Activated T-cell treated with anti-CD3 and anti-CD28 coated beads for 48 hours (primary cell): ENCODE measurements at places on chromosomes 13 and 19.

DNA sequence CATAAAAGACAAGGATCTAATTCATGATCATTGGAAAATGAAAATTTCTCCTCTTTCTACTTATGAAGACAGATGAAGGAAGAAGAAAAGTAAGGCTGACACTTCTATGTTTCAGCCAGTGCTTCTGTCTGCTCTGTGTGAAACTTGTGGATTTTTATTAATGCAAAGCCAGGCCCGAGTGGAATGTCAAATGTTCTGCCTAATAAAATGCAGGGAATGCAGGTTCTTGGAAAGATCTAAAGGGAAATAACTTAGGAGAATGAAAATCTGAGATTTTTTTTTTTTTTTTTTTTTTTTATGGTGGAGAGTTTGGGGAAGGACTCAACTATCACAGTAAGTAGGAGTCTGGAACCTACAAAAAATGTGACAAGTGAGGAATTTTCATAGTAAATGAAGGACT, 1732.3 kb upstream of the SLC10A2 start:
- DNase-seq = no peak

DNA sequence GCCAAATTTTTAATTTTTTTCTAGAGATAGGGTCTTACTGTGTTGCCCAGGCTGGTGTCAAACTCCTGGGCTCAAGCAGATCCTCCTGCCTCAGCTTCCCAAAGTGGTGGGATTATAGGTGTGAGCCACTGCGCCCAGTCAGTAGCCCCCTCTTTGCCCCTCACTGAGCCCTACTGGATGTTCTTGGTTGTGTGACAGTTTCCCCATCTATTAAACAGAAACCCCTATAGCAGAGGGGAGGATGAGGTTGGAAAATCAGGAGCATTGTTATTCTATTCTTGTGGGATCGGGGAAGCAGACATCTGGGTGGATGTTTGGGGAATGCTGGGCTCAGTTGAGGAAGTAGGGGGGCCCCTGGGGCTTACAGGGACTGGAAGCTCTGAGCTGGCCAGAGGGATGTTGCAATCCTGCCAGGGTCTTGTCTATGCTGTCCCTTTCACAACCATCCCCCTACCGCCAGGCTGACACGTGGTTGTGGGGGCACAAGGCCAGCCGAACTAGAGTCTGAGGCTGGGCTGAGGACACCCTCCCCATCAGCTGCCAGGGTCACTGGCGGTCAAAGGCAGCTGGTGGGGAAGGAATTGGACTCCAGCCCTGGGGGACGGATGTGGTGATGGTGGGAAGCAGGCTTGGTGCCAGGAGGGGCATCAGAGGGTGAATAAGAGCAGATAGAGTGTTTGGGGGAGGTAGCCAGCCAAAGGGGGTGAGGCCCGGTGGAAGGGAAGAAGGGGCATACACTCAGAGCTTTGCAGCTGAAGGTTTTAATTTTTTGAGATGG, 10.9 kb downstream of the APOC1 start:
- DNase-seq = no peak

DNA sequence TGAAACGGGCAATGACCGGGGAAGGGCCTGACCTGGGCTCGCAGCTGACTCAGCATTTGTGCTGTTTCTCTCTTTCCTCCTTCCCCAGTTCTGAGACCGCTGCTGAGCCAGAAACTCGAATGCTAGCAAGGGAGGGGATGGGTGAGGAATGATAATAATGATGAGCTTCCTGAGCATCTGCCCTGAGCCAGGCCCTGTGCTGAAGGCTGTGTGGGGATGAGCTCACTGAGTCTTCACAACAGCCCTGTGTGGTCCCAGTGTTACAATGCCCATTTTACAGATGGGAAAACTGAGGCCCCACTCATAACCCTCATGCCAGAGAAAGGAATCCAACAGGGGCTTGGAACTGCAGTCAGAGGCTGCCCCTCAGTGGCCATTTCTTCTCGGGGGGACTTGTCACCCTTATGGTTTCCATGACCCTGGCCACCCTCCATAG, 8.1 kb downstream of the SULT2B1 start:
- no peak for DNase-seq

DNA sequence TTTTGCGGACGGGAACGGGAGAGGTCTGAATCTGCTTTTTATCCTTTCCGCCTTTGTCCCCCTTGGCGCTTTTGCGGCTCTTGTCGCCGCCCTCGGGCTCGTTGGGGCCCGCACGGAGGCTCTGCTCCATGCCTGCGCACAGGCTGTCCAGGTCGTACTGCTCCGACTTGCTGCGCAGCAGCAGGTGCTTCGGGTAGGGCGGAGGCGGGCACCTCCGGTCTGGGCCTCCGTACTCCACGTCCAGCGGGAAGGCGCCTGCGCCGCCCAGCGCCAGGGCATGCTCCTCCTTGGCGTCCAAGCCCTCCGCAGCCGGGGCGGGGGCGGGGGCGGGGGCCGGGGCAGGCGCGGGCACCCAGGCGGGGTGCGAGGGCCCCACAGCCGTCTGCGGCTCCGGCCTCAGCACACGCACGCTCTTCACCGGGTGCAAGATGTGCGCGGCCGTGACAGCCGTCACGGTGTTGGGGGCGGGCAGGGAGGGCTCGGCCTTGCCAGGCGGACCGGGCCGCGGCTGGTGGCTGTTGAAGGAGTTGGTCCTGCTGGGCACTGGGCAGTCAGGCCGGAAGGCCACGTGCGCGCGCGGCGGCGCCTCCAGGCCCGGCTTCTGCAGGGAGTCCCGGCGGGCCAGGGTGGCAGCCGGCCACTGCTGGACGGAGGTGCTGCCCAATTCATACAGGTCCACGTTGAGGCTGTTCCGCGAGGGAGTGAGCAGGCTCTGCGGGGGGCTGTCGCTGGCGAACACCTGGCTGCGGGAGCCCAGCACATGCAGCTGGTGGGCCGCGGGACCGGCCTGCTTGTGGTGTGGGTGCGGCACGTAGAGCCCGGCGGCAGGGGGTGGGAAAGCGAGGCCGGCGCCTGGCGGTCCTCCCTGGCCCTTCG, 73.1 kb downstream of the LATS2 start:
- DNase-seq = no peak

DNA sequence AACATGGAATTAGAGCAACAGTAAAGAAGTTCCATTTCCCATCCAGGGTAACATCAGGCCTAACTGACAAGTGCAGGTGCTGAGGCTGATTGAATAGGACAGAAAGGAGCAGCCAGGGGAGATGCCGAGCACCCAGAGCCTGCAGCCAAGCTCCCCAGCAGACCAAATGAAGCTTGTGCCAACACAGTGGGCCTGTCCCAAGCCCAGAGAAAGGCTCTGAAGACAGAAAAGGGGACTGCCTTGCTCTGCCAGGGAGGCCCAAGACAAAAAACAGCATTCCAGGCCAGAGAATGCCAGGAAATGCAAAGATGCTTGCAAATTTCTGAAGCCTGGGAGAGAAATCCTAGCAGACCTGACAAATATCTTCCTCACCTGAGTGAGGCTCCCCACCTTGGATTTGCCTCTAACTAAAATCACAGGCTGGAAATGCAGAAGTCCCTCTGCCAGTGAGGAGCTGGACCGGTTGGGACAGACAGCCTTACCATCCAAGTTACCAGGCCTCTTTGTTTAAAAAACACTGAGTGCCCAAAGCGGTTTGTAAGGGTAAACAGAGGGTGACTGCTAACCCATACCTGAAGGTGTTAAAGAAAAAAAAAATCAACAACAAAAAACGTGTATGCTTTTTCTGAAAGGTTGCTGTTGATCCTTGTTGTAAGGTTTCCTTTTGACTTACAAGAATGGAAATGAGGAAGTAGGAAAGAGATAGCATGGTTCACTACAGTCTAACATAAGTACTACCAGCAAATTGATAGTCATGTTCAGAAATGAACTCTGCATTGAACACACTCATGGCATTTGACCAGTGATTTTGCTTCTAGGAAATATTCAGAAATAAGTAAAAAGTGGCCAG, 11.8 kb upstream of the HMGB1 start:
- no peak for DNase-seq

- peak; percentile 60 for DNase-seq
Observed at GRCh38 chr19:48390188-48391099, 907 bp downstream of the KDELR1 start.
